ENCODE measurements at places on chromosomes 16 and 17.
A peak's percentile ranks its signal among the peaks of the same experiment; 100 is the strongest.

DNA sequence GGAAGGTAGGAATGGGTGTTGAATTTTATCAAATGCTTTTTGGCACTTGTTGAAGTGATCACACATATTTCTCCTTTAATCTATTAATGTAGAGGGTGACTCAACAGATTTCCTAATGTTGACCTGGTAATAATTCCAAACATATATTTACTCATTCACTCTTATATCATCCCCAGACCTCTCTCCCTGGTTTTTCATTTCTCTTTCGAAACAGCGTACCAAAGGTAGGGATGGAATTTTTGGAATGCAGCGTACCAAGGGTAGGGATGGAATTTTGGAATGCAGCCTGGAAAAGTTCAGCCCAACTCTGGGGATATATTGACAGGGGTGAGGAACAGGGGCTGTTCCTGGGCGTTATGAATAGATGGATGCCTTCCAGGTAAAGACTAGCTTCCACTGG is 7.3 kb downstream of the KIF18B start:
- DNase-seq: no peak

DNA sequence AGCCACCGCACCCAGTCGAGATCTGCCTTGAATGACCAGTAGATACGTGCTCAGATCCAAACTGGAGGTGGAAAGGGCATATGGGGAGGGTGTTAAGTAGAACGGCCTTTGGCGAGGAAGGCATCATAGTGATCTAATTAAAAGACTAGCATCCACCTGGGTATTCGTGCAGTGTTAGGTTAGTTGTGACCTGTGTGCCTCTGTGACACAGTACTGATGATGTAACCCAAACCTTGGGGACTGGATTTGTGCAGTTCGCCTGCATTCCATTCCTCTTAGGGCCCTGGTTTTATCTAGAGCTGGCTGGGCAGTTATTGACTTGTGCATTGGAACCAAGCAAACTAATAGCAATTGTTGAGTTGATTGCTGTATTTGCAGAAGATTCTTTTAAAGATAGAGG is 47.9 kb downstream of the SNX29 start:
- no peak for DNase-seq

DNA sequence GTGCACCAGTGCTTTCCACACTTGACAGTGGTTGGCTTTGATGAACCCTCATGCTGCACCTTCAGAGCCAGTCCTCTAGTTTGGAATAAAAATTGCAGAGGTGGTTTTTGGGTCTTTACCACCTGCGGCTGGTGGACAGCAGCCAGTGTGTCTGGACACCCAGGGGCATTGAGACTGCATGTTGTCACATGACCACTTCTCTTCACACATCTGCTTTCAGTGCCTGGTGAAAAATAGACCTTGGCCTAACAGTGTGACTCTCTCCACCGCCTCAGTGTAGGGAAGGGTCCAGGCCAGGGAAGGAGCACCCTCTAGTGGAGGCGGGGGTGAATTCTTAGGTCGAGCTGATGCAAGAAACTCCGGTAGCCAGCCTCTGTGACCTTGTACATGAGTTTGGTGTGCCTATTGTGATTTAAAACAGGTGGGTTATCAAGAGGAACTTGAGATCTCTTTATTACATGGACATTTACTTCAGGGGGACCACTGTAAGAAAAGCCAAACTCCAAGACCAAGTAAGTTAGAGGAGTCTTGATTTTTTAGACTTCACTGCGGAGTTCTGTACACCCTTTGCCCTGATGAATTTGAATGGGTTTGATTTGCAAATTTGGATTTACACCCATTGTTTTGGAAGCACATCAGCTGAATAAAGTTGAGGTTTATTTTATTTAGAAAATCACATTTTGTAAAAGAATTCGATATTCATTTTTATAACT is 17.9 kb downstream of the GOSR2 start:
- peak; percentile 82 for DNase-seq

- no peak for DNase-seq
Measured at GRCh38 chr17:21278450-21279197, 5.9 kb upstream of the MAP2K3 start.

DNA sequence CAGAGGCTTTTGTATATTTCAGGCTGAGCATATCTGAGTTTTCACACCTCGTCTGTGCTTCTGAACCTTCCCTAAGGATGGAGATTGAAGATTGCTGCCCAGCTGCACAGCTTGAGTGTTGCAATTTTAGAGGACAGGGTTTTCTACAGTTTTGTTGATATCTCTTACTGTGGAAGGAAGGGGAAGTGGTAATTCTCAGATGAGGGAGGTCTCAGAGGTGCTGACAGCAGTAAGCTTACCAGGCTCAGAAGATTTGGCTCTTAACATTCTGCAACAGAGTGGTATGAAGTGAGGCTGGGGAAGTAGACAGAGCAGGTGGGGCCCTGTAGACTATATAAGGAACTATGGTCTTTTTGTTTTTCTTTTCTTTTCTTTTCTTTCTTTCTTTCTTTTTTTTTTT is 45.8 kb upstream of the ARHGAP17 start:
- no peak for DNase-seq

DNA sequence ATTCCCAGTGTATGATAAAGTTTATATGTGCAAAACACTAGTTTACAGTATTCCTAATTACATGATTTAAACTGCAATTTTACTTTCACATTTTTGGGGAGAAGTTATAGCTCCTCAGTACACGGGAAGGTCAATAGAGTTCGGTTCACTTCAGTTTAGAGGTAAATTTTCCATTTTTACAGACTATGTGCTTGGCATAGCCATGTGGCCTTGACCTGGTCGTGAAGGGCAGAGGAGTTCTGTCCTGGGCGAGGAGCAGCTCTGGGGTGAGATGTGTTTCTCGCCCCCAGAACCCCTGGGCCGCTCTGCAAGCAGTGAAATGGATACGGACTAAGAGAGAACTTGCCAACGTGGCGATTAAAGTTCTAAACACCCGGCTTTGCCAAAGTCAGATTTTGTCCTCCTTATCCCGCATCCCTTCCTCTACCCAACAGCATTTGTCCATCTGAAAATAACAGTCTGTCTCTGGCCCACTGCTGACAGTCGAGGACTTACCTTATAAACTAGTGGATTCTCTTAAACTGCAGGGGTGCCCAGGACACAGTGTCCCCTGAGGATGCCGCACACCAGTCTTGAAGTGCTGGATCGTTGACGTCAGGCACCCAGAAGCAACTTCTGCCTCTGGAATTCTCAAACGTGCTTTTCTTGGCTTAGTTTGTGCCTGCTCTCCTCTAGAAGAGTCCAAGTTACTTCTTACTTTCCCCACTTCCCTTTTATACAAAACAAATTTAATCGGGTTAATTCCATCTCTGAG is 1.5 kb upstream of the SIAH1 start:
- DNase-seq: no peak

- no peak for DNase-seq
Measured at GRCh38 chr16:8962393-8963009, 1.2 kb downstream of the USP7 start.

GRCh38 chr16:1696863-1697262 is 9.1 kb upstream of the MAPK8IP3 start:
- no peak for DNase-seq

DNA sequence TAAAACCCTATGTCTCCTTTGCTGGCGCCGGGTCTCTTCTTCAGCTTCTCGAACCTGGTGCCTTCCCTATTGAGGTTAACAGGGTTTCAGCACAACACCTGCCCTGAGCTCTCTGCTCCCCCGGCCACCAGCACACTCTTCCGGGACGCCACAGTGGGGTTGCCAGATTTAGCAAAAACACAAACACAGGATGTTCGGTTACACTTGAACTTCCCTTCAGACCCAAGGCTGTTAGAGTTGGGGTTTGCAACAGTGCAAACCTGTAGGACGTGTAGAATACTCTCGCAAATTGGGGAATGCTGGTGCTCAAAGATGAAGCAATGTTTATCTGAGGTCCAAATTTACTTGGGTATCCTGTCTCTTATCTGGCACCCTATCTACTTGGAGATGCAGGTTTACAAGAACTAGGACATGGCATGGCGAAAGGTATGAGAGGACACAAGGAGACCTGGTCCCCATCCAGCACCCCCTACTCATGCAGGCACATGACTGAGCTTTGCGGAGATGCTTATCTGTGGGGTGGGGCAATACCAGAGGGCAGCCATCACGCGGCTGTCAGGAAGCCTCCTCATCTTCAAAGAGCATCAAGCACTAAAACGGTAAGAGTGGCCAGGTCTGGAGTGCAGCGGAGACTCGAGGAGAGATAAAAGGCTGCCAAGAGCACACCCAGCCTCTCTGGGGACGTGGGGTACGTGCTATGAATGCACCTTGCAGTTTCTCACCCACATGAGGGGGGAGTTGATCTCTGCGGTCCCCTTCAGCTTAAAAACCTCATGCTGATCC is 52.8 kb downstream of the SDK2 start:
- no peak for DNase-seq

DNA sequence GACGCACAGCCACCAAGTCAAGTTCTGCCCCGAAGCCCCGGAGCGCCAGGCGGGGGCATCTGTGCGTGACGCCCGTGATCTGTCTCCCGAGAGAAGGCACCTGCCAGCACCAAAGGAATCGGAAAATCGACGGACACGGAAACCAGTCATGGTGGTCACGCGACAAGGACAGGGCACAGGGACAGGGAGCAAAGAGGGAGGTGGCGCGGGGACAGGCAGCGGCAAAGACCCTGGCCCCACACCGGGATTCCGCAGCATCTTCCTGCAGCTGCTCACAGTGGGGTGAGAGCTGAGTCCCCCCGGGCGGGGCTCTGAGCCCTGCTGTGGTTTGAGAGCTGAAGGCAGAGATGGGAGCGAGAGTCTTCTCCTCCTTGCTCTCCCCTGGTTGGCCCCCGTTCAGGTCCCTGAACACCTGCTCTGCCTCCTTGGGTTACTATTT is 56.4 kb downstream of the ABR start:
- no peak for DNase-seq

- DNase-seq: no peak
Measured at GRCh38 chr16:85209526-85210121, 97.4 kb upstream of the CIBAR2 start.

GRCh38 chr16:51429041-51429440 is 278.0 kb upstream of the SALL1 start:
- no peak for DNase-seq

- DNase-seq: no peak
Measured at GRCh38 chr17:52673791-52674190, 515.3 kb upstream of the CA10 start.

- no peak for DNase-seq
Measured at GRCh38 chr16:22312897-22313781, 15.9 kb downstream of the POLR3E start.

GRCh38 chr16:74729783-74730683 is 29.4 kb upstream of the MLKL start:
- DNase-seq: no peak

DNA sequence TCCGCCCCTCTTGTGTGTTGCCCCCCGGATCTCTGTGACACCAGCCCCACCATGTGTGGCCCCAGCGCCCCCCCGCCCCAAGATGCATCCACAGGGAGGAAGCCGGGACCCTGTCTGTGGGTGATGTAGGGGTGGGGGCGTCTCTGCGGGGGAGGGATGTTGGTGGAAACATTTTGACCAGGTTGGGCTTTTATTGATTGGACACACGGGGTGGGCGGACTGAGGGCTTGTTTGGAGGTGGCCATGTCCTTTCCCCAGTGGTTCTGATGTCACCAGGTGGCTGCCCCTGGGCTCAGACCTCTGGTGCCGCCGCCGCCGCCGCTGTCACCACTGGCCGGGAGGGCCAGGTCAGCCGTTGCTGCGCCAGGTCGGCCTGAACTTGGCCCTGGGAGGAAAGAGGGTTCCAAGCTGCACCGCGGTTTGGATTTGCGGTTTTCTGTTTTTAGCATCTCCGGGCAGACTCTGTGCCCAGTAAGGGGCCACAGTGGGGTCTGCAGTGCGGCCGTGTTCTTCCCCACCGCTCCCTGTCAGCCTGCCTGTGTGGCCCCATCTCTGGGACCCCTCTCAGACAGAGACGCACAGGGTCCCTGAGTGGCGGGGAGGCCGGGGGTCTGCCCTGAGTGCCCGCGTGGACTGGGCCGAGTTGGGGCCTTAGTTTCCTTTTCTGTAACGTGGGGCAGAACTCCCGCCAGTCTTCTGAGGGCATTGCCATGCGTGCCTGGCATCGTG is 19.8 kb downstream of the GSE1 start:
- DNase-seq: no peak

- DNase-seq: no peak
Measured at GRCh38 chr16:47592232-47592631, 131.1 kb downstream of the PHKB start.

DNA sequence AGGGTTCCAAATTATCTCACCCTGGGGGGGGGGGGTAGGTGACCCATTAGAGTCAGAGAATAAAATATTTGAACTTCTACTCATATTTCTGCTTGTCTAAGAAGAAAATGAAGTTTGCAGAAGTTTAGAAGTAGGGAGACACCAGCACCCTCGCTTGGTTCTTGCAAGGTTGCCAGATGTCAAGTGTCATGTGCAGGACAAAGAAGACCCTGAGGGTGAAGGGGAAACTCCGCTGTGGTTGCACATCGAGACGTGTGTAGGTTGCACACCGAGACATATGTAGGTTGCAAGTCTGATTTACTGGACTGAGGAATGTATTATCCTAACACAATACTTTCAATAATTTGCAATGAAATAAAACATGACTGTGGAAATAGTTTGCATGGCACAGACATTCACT is 42.4 kb upstream of the IRF8 start:
- DNase-seq: no peak

DNA sequence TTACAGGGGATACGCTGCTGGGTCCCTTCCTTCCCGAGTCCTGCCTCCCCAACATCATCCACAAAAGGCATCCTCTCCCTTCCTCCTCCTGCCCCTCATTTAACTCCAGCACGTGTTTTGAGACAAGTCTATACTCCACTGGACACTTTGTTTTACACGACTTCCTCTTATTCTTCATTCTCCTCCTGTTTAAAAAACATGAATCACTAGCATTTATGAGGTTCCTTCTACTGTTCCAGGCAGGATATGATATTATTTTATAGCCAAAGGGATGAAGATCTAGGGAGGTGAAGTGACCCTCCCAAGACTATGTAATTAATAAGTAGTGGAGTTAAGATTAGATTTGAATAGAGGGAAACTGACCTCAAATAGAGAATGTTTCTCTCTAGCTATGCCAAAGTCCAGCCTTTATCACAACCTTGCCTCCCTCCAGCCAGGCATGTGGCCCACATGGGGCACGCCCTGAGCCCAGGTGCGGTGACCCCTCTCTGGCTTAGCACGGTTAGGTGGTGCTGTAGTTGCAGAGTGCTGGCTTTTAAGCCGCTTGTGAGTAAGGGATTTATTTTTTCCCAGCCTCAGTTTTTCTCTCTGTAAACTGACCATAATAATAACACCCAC is 1.3 kb upstream of the HSD17B2 start:
- no peak for DNase-seq

GRCh38 chr17:44900894-44901293 is 1.6 kb upstream of the EFTUD2 start:
- DNase-seq: no peak

GRCh38 chr17:28252436-28252835 is 66.6 kb upstream of the TMEM97 start:
- no peak for DNase-seq

All from neural crest cell (in vitro differentiated cells).